ENCODE measurements at places on chromosomes 2 and 18.

- DNase-seq = no peak
Observed at GRCh38 chr2:550860-551567, 126.2 kb downstream of the TMEM18 start.

DNA sequence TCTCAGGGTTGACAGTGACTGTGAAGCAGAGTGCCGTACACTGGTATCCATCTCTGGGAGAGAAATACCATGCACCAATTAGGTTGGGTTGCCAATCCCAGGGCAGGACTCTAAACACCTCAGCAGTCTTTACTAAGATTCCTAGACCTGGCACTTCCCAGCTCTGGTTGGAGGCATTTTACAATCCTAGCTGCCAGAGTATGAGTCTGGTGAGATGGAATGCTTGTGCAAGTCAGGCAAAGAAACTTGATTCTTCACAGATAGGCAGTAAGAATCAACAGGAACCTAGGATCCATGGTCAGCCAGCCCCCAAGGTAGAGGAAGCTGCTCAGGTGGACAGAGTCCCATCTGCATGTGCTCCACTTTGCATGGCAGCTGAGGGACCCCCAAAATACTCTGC, 6.0 kb upstream of the UGT1A5 start:
- no peak for DNase-seq

DNA sequence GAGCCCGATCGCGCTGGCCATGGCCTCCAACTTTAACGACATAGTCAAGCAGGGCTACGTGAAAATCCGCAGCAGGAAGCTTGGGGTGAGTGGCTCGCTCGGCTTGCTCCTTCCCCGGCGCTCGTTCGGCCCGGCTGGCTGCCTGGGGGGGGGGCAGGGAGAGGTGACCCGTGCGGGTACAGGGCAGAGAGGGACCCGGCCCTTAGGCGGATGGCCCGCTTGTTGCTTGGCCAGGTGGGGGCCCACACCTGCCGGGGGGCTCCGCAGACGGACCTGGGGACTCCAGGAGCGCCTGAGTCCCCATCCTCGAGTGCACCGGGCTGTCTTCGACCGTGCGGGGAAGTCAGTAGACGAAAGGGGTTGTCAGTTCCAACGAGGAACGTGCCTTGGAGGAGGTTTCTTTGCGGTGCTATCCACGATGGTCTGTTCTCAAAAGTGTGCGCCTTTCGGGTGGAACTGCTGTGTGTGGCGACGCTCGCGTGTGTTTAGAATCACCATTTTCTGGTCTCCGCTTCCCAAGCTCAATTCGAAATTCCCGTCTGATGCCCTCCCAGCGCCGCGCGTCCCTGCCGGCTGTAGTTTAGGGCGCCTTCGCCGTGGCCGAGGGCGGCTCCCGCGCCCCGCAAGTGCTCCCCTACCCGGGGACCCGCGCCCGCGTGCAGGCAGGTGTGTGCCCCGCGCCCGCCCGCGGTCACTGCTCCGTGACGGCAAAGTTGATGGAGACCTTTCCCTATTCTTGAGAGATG, 711 bp downstream of the DOK6 start:
- DNase-seq = no peak

DNA sequence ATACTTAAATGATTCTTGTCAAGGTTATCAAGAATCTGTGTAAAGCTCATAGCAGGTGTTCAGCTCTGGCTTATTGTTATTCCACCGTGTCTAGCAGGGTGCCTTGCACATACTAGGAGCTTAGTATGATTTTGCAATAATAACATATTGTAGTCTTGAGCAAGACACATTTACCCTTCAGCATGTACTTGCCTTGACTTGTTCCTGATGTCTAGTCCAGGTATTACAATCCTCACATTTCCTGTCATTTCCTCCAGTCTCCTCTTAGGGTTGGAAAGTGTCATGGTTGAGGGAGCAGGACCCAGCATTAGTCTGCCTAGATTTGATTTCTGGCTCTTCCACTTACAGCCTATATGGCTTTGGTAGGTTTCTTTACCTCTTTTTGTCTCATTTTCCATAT, 246.1 kb downstream of the RAD51AP2 start:
- no peak for DNase-seq

DNA sequence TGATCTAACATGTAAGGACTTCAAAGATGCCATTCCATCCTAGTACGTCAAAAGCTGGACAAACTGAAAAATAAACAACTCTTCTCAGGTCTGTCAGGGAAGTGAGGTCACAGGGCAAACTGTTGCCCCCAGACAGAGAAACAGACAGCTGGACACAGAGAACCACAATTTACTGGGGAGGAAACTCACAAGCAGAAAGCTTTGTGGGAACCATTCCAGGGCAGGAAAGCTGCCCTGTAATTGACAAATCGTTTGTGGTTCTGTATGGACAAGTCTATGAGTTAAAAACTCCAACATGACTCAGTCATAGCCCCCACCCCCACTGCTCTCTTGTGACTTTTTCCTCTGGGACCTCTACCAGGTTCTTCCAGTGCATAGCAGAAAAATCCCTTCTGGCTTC, 28.4 kb downstream of the MCEE start:
- no peak for DNase-seq

GRCh38 chr2:164560902-164561301, 60.4 kb downstream of the GRB14 start:
- no peak for DNase-seq

- no peak for DNase-seq
Observed at GRCh38 chr2:515441-516127, 161.6 kb downstream of the TMEM18 start.

DNA sequence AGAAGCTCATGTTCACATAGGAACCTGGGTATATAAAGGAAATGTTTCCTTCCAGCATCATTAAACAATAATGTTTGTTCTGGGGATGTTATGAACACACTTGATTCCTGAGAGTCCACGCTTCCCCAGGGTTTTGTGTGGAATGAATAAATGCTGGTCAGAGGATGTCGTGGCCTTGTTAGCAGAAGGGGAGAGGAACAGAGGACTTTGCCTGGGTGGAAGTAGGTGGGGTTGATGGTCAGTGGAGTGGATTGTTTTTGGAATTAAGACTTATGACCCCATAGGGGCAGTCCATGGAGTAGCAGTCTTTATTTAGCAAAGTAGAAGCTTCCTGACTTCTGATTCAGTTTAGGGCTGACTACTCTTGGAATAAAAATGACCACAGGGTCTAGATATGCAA, 139.6 kb downstream of the MYO1B start:
- DNase-seq = no peak

DNA sequence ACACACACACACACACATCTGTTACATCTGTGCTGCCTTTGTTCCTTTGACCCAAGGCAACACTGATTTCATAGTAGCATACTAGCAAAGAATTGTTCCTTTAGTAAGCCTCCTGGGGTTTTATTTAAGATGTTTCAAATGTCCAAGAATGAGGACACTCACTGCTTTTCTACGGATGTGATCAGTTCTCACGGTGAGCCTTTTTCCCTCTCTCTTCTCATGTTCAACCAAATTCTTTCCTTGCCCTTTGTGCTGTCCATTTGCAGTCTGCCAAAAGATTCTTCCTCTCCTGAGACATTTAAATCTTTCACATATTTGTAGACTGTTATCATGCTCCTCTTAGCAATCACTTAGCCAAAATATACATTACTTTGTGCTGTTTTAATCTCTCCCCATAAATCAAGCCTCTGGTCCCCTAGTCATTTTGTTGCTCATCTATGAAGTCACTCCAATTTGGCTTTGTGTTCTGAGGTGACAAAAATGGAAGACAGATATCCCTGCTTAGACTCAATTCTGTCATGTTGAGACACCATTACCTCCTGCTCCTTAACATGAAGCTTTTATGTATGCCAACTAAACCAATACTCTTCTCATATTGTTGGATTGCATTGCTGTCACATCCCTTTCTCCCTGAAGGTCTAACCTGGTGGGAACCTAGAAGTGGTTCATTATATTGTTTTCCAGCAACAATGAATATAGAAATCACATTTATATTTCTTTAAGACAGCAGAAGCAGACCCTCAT, 1605.3 kb upstream of the ACVR2A start:
- no peak for DNase-seq

DNA sequence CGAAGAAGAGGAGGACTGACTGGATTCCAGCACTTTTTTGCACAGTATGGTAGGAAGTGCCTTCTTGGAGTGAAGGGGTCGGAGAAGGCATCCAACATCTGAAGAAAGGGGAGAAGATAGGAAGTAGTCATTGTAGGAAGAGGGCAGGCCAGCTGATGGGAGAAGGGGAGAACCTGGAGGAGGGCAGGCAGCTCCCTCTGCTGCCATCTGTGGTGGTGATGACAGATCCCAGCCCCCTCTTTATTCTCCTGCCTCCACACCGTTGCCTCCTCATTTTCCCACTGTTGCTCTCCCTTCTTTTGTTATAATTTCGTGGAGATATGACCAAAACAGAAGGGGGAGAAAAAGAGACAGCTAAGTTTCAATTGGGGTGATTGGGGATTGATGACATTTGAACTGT, 2.9 kb upstream of the SCYGR2 start:
- no peak for DNase-seq

DNA sequence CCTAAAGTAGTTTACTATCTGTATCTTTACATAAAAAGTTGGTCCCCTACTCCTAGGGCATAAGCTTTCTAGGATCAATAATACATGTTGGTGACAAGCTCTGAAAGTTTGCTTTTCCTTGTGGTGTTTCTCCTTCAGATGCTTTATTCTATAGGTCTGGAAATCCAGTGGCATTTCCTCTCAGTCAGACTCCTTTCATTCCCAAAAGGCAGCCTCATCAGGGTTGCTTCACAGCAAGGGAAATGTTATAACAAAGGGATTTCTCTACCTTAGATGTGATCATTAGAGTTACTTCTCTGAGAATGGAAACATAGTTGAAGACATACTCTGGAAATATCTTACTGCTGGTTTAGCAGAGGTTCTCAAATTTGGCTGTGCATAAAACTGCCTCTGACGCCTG, 1072.4 kb upstream of the ZEB2 start:
- DNase-seq = no peak

DNA sequence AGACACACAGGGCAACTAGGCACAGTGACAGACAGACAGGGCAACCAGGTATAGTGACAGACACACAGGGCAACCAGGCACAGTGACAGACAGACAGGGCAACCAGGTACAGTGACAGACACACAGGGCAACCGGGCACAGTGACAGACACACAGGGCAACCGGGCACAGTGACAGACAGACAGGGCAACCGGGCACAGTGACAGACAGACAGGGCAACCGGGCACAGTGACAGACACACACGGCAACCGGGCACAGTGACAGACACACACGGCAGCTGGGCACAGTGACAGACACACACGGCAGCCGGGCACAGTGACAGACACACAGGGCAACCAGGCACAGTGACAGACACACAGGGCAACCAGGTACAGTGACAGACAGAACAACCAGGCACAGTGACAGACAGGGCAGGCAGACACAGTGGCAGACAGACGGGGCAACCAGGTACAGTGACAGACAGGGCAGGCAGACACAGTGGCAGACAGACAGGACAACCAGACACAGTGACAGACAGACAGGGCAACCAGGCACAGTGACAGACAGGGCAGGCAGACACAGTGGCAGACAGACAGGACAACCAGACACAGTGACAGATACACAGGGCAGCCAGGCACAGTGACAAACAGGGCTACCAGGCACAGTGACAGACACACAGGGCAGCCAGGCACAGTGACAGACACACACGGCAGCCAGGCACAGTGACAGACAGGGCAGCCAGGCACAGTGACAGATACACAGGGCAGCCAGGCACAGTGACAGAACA, 64.7 kb upstream of the RAB6C start:
- no peak for DNase-seq

- no peak for DNase-seq
Observed at GRCh38 chr2:16400127-16400623, 265.5 kb downstream of the CYRIA start.

- peak; percentile 16 for DNase-seq
Observed at GRCh38 chr2:128178650-128179460, 87.9 kb downstream of the UGGT1 start.

- no peak for DNase-seq
Observed at GRCh38 chr18:46542545-46542944, 114.5 kb downstream of the LOXHD1 start.

GRCh38 chr2:159616286-159616701, at the start of gene BAZ2B:
BAZ2B (minus strand) TSS chr2:159616548; CDS start chr2:159478719, 137,829 bp downstream.
- DNase-seq = no peak

- no peak for DNase-seq
Observed at GRCh38 chr18:31219395-31219794, 56.7 kb upstream of the DSC1 start.

GRCh38 chr2:13193075-13193474, 476.3 kb downstream of the TRIB2 start:
- DNase-seq = no peak

- DNase-seq = no peak
Observed at GRCh38 chr2:43872151-43872550, 33.4 kb downstream of the ABCG8 start.

GRCh38 chr2:36173760-36174404, 181.7 kb upstream of the CRIM1 start:
- no peak for DNase-seq

- DNase-seq = no peak
Observed at GRCh38 chr2:191351921-191352320, 106.7 kb downstream of the MYO1B start.

GRCh38 chr18:9878095-9878494, 7.7 kb upstream of the TXNDC2 start:
- DNase-seq = no peak

DNA sequence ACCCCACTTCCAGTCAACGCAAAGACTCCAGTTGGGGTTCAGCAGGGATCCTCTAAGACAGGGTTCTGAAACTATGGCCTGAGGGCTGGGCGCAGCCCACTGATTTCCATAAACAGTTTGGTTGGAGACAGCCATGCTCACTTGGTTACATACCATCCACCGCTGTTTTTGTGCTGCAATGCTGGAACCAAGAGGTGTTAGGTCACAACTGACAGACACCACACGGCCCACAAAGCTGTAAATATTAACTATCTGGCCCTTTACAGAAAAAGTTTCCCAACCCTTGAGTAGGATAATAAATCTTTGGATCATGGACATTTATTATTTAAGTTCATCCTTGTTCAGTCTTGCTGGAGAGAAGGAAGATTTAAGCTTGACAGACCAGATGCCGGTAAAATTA, 8.4 kb upstream of the CD226 start:
- DNase-seq = no peak

DNA sequence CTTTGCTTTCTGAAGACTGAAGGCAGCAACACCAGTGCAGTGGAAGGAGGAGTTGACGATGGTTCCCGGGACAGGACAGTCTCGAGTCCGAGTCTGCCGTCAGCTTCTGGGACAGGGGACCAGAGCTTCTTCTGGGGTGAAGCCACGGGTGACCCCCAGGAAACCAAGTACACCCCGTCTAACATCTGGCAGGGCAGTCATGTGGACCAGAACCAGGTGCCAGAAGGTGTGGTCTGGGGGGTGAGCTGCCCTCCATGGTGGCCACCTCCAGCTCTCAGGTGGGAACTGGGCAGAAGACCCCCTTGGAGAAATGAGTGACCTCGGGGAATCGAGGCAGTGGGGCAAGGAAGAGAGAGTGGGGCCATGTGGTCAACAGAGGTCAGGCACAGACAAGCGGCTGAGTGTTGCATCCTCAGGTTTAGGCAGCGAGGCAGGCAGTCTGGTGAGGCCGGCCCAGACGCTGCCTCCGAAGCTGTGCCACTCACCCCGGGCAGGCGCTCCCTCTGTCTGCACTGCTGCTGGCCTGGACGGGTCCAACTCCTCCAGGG, 204.3 kb downstream of the HDAC4 start:
- DNase-seq = no peak
